ENCODE measurements at places on chromosomes 2 and 18.

GRCh38 chr2:52632543-52632942 is 1135.1 kb upstream of the CHAC2 start:
- DNase-seq, result no peak

GRCh38 chr2:13607139-13607538 is 890.4 kb downstream of the TRIB2 start:
- no peak for DNase-seq

- DNase-seq, result no peak
Observed at GRCh38 chr2:36981911-36982310, 15.6 kb upstream of the STRN start.

DNA sequence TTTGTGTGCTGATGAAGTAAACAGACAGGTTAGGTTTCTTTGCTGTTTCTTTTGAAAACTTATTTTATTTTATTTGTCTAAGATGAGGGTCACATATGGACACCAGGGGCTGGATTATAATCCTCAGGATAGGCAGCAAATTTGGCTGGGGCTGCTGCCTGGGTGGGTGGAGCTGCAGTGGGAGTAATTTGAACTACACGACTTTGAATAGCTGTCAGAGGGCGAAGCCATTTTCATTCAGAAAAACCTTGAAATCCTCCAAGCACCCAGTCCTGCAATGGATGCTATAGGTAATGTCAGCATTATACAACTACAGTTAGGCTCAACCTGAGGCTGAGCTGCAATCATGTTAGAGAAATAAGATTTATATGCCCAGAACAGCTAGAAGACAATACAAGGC is 16.6 kb downstream of the SETBP1 start:
- no peak for DNase-seq

DNA sequence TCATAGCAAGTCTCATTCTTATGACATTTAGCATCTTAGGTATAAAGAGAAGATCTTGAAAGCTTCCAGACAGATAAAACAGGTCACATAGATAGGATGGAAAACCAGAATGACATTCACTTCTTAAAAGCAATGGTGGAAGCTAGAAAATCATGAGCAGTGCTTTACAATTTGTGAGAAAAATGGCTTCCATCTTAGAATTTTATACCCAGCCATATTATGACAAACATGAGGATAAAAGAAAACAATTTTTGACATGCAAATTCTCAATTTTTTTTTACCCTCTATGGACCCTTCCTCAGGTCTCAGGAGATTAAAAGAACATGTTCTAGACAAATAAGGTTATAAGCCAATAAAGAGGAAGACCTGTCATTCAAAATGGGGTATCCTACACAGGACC is 7.1 kb downstream of the NTSR2 start:
- DNase-seq, result no peak

- DNase-seq, result no peak
Observed at GRCh38 chr2:236223675-236224074, 40.5 kb downstream of the ASB18 start.

Measured in tibial artery (tissue), 4 donors.